ENCODE measurements at places on chromosomes 7 and 10.

DNA sequence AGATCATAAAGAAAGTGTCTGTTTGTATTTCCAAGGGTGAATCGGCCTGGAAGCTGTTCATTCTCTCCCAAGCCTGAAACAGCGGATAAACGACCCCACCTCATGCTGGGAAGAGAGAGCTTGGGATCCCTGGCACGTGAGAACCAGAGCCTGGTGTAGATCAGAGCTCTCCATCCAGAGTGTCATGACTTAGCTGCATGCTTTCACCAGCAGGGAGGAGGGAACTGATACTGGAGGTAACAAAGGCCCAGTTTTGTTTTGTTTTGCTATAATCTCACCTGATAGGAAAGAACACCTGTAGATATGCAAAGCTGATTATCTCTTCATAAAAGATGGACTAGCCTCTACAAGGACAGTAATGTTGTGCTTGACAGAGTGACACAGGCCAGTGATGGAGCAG is 236.6 kb downstream of the POM121L12 start:
- DNase-seq: no peak

- DNase-seq: no peak
Observed at GRCh38 chr7:43592326-43592725, 9.4 kb downstream of the STK17A start.

GRCh38 chr7:35985126-35985754 is 167.8 kb upstream of the EEPD1 start:
- DNase-seq: peak; percentile 47

- no peak for DNase-seq
Observed at GRCh38 chr10:43199684-43200537, 61.7 kb downstream of the CSGALNACT2 start.

- DNase-seq: no peak
Observed at GRCh38 chr10:57168611-57169240, 807.7 kb upstream of the ZWINT start.

DNA sequence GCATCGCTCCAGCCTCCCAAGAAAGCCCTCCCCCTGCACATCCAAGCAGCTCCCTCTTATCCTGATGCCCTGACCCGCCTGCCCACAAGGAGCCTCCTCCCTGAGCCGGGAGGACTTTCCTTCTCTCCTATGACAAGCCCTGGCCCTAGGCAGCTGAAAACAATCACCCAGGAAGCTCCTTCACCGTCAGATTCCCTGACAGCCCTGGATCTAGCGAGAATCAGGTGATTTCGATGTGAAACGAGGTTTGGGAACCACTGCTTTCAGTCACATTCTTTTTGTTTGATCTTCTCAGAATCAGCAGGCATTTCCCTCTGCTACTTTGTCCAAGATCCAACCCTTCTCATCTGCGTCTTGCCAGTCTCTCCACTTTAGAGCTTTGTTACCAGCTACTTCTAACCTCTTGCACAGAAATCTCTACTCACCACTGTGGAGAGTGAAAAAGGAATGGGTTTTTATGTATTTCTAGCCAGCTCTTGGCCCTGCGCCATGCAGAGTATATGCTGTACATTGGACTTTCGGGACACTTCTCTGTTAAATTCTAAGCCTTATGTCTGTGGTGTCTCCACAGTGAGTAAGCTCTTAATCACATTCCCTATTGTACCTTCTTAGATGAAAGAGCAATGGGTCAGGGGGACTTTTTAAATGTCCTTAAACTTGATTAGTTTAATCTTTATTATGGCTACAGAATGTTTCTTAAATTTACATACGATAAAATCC is 253.2 kb upstream of the C7orf33 start:
- no peak for DNase-seq

DNA sequence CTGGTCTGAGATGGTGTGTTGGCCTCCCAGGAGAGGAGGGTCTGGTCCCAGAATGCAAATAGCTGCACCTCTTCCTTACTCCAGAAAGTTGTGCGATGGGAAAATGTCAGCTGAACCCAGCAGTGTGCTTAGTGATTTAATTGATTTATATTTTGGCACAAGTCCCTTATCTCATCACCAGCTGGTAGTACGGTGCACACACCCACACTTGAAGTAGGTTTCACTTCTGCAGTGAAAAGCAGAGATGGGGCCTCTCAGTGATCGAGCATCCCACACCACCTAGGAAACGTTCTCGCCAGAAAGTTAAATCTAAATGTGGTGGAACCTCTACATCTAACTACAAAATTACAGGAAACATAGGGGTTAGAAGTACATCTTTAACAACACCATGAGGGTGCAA is 80.4 kb downstream of the UBE3C start:
- no peak for DNase-seq

All from GF-D8 (cell line).